ENCODE measurements at places on chromosomes 12 and 14.

DNA sequence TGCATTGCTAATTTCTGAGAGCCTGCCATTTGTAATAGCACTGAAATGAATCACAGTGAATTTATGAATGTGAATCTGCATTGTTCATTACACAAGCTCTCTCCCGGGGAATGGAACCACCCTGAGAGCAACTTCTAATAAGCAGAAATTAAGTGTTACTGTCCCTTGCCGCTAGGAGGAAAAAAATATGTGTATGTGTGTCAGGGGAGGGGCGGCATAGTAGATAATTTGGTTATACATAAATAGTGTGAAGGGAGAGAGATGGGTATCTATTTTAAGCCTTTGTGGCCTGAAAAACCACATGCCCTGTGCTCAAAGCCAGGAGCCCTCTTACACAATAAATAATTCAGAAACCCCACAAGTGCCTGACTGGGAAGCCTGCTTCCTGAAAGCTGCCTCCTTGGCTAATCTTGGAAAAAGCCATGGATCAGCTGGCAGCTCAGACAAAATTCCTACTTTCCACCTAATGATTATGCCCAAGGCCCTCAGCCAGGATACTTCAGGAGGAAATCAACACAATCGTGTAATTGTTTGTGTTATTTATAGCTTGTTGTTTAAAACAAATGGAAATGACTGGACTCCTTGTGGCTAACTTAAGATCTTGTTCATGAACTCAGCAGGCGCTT is 366.2 kb upstream of the KITLG start:
- DNase-seq, result peak; percentile 42

DNA sequence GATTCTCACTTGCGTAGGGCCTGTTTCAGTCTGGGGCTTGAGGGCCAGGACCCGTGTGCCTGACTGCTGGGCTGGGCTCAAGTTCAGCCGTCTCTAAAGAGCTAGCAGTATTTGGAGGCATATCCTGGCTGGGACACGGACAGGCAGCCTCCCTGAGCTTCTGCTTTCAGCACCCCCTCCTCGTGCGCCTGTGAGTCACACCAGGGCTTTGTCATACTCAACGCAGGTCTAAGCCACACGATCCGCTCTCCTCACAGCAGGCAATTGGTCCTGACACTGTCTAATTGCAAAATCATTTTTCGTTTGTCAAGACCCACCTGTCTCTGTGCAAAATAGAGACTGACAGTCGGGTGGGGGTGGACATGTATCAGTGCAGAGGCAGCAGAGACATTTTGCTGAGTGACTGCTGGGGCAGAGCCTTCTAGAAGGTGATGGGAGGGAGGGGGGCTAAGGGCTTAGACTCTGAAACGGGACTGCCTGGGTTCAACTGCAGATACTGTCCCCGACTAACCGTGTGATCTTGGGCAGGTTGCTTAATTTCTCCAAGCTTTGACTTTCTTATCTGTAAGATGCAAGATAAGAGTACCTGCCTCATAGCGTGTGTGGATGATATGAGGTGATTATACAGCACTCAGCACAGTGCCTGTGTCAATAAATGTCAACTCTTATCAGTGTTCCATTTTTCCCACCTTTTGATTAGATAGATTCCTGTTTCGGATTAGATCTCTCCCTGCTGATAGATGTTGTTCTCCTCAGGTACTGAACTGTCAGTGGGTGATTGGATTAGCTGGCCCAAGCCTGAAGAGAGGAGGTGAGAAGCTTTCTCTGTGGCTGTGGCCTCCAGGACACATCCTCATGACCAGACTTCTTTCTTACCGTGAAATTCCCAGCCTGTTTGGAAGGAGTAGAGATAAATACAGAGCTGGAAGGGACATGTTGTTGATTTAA is 53.1 kb downstream of the KCNA1 start:
- DNase-seq, result no peak

GRCh38 chr14:36316131-36316530 is 4.3 kb downstream of the MBIP start:
- no peak for DNase-seq

GRCh38 chr14:68966872-68967301 is 12.2 kb downstream of the ACTN1 start:
- no peak for DNase-seq

DNA sequence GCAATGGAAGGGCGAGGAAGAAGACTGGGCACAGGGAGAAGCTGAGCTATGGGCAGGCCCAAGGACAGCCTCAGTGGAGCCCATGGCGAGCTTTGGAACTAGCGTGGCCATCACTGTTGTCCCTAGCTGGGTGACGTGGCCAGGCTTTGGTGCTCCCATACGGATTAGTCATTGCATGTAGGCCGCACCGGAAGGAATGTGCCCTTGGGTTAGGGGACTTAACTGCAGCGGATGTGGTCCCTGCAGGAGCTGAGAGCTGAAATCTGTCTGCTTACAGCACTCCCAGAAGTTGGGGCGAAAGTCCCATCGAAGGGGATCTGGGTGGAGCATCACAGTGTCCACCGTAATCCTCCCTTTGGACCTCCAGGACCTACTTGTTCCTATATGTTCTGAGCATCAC is 133.7 kb downstream of the PAPOLA start:
- DNase-seq, result no peak

GRCh38 chr12:58346032-58346632 is 404.8 kb downstream of the ATP23 start:
- peak; percentile 56 for DNase-seq

DNA sequence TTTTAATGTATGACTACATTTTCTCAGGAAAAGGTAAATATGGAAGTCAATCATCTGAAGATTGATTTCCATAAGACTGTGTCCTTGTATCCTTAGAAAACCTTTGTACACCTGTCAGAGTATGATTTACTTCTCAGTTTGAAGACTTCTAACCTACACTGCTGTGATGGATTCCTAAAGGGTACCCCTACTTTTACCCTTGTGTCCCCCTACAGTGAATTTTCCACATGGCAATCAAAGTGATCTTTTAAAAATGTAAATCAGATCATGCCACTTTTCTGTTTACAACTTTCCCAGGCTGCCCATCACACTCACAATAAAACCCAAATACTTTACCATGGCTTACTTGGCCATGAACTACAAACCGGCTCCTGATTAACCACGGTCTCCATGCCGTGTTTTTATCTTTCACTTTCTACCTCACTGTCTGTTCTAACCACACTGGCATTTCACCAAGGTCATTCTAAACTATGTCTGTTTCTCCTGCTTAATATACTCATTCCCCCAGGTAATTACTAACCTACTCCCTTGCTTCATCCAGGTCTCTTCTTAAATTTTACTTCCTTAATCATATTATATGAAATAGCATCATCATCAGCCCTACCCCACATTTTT is 8.1 kb downstream of the DNAI7 start:
- DNase-seq, result no peak

DNA sequence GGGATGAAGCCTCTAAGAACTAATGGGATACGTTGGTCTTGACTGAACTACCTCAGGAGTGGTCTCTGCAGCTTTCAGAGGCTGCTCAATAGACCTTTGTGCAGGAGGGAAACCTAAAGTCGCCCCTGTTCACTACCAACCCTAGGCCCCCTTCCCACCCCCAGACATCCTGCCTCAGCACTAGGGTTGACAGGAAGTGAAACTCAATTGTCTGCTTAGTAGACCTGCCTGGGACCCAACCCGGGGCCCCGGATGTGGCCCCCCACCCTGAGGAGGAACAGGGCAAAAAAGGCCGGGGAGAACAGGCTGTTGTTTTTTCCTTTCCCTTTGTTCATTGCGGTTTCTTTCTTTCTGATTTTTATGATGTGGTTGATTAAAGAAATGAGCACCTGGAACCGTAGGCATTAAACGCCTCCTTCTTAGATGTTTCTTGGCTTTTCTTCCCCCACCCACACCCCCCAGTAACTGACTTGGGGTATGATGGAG is 1.6 kb upstream of the DGKA start:
- DNase-seq, result no peak

DNA sequence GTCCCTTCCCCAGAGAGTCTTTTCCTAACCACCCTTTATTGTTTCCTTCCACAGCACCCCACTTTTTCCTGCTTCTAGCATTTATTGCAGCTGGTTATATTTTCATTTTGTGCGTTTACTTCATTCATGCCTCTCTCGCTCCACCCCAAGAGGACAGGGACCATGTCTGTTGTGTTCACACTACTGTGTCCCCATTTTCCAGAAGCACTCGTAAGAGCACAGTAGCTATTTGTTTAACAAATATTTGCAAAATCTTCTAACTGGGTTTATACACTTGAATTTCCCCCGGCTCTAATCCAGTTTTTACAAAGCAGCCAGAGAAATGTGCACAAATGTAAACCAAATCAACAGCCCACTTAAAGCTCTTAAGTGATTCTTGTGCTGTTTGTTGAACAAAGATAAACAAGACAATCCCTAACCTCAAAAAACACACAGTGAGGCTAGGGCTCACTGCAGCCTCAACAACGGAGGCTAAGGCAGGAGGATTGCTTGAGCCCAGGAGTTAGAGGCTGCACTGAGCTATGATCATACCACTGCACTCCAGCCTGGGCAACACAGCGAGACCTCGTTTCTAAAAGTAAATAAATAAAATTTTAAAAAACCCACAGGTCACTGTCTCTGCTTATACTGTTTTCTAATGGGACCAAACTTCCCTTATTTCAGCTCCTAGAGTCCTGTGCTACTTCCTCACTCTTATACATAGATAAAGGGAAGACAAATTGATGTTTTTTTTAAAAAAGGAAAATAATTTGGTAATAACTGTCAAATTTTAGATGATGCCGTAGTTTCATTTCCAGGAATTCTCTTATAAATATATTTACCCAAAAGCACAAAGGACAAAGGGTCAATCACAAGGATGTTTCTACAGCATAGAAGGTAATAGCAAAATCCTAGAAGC is 6.6 kb upstream of the ABCD4 start:
- no peak for DNase-seq

- no peak for DNase-seq
These were observed 399.2 kb downstream of the LRIG3 start for GRCh38 chr12:58521152-58521551.

DNA sequence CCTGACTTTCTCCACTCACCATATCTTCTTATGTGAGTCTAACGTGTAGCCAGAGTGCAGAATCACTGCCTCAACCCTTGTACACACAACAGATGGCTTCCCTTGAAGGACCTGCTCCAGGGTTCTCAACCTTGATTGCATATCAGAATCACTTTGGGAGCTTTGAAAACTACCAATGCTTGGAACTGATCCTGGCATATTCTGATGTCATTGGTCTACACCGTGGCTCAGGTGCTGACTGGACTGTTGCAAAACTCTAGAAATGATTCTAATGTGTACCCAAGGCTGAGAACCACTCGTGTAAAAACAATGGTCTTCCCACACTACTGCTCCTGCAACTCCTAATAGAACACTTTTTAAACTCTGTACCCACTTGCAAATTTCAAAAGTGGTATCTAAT is 18.5 kb downstream of the TMEM132D start:
- DNase-seq, result no peak

GRCh38 chr14:95527387-95528002 is 7.4 kb upstream of the GLRX5 start:
- DNase-seq, result no peak

GRCh38 chr12:57473392-57473791 is 6.3 kb downstream of the ARHGAP9 start:
- DNase-seq, result no peak

- peak; percentile 22 for DNase-seq
These were observed 17.7 kb upstream of the ANP32D start for GRCh38 chr12:48454667-48455066.

GRCh38 chr12:108689314-108690190 is 41.8 kb downstream of the CORO1C start:
- DNase-seq, result no peak

GRCh38 chr12:48105321-48105866 is 485 bp downstream of the SENP1 start:
- peak; percentile 27 for DNase-seq

- no peak for DNase-seq
These were observed 3.4 kb upstream of the RPAP3 start for GRCh38 chr12:47709237-47709636.
